ENCODE measurements at places on chromosomes 6 and 20.

- DNase-seq, result no peak
Measured at GRCh38 chr20:11355345-11355744, 562.3 kb upstream of the BTBD3 start.

DNA sequence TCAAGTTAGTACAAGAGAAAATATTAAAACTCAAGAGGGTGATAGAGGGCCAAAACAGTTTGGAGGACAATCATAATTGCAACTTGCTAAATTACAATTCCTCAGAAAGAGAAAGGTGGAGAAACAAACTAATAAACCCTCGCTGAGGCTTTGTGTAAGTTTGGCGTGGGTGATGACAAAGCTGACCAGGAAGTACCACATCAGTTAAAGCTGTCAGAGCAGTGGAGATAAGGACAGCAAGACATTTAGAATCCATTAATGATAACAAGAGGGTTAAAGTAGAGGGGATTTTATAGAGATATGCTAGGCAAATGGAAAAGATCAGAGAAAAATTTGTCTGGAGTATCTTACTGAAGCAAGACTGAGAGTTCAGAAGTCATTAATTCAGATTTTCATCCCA is 334.4 kb downstream of the TFAP2B start:
- no peak for DNase-seq

- DNase-seq, result no peak
Measured at GRCh38 chr6:35088281-35089215, 52.6 kb downstream of the TCP11 start.

DNA sequence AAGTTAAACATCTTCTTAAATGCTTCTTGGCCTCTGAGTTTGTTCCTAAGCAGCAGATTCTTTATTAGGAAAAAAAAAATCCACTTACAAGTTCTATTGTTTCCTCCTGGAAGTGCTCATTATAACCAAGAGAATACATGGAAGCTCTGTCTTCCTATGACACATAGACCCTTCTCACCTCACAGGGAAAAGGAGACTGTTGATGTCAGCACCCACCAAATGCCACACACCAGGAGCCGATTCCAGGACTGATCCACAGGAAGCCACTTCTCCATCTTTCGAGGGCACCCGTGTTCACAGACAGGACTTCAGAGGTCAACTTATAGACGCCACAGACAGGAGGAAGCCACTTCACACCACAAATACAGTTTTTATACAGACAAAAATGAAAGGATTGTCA is 13.4 kb upstream of the BNIP5 start:
- no peak for DNase-seq

DNA sequence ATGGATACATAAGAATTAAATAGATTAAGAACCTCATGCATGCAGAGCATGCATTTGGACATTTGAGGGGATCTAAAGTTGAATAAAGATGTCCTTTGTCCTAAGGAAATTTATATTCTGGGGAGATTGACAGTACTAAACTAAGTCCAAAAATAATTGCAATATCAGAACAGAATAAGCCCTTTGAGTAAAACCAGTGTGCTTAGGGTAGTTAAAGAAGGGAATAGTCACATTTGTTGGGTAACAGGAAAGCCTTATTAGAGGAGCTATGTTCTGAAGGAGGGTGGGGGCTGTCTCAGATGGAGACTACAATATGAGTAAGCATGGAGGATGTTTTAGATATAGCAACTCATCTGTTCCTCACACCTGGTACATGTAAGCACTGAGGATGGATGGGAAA is 35.8 kb downstream of the CDC5L start:
- no peak for DNase-seq

DNA sequence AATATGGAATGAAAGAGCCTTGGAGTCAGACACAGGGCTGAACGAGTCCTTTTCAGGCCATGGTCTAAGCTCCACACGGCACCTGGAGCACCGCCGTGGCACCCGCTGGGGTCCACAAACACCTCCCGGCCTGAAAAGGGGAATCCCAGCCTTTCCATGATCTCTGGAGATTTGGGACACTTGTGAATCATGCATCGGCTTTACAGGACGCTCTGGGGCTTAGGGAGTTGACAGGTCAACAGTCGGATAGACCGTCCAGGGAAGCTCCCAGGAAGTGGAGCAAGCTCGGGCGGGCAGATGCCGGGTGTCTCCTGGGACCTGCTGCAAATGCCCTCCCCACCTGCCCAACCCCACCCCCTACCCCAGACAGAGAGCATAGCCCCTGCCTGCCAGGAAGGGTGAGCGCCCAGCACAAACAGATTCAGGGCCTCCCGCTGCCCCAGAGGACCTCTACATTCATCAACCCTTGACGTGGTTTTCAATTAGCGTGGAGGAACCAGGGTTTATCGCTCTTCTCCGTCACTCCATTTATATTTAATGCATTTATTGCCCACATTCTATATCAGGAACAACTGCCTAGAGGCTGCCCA is 53.6 kb downstream of the YTHDF1 start:
- no peak for DNase-seq

DNA sequence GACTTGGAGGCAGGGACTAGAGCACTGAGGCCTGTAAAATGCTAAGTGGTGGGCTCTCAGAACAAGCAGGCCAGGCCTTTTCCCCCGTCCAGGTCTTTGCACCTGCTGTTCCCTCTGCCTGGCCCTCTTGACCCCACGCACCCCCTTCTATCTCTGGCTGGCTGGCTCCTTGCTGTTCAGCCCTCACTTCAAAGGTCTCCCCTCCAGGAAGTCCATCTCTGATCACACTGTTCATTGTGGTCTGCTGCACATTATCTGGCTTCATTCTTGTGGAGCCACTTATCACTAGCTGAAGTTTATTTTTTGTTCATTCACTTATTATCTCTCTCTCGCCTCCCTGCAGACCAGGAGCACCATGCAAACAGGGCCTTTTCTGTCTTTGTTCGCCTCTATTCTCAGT is 24.5 kb downstream of the SLC13A3 start:
- DNase-seq, result no peak

DNA sequence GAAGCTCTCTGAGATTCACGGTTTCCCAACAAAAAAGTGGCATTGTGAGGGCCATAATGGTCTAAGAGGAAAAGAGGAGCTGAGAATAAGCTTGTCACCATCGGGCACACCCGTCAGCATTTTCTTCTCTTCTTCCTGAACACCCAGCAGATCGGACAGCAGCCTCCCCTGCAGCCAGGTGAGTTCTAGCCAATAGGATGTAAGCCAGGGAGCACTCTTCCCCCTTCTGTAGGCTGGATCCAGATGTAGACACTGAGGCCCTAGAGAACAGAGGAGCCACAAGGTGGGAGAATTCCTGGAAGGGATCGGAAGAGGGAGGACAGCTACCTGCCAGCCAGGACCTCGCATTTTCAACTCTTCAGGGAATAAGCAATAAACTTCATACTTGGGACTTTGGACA is 228.0 kb downstream of the SYNDIG1 start:
- DNase-seq, result no peak

DNA sequence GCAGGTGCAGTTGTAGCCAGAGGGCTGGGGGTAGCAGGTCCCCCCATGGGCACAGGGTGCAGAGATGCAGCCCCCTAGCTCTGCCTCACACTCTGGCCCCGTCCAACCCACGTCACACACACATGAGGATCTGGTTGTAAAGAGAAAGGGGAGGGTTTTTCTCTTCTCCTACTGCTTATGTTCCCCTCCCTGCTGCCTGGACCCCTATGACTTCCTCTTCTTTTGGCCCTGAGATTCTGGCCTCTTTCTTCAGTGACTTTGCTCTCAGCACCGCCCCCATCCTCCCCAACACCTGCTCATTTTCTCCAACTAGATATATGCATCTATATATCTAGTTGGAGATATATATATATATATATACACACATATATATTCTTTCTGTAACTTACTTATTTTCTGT is 9.7 kb downstream of the NOTCH4 start:
- DNase-seq, result no peak

DNA sequence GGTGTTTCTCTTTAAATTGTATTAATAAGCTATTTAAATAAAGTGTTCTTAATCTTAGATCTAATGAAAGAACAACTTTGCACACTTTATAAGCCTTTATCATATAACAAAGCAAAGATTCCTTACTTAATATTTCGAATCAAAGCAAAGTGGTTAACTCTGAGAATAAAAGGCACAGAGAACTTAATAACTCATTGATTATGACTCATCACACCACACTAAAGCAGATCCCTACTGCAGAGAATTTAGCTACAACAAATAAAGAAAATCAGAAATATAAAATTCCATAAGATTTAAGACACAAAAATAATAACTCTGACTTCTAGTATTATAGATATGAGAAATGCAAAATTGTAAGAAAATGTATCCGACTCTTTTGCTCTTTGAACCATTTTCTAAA is 135.6 kb upstream of the RUNX2 start:
- no peak for DNase-seq

- no peak for DNase-seq
Measured at GRCh38 chr20:61516346-61517208, 264.5 kb downstream of the CDH4 start.

GRCh38 chr6:81886157-81886556 is 133.7 kb upstream of the TENT5A start:
- DNase-seq, result no peak

GRCh38 chr6:111580401-111580800 is 25.3 kb downstream of the TRAF3IP2 start:
- no peak for DNase-seq

DNA sequence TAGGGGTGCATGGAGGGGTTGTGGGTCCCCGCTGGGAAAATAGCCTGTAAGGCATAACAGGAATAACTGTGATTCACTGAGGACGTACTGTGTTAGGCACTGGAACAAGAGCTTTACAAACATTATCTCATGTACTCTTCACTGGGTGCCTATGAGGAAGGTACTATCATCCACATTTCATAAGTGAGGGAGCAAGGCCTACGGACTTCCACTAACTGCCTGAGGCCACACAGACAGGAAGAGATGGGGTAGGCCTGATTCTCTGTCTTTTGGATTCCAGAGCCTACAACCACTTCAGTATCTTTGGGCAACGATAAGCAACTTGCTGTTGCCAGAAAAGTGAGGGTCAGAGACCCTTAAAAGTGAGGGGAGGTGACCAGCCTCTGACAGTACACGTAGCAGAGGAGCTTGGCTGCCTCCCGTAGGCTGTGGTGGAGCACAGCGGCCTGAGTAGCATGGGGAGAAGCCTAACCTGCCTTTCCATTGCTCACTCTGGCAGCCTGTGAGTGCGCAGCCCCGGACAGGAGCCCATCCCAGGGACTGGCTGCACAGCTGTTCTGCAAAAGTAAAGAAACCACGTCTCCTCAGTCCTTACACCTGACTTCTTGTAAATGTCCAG is 30.4 kb downstream of the PSMB1 start:
- DNase-seq, result no peak

GRCh38 chr6:100538086-100538485 is 73.4 kb upstream of the SIM1 start:
- no peak for DNase-seq

- no peak for DNase-seq
Measured at GRCh38 chr6:108807928-108808327, 40.3 kb upstream of the ARMC2 start.

DNA sequence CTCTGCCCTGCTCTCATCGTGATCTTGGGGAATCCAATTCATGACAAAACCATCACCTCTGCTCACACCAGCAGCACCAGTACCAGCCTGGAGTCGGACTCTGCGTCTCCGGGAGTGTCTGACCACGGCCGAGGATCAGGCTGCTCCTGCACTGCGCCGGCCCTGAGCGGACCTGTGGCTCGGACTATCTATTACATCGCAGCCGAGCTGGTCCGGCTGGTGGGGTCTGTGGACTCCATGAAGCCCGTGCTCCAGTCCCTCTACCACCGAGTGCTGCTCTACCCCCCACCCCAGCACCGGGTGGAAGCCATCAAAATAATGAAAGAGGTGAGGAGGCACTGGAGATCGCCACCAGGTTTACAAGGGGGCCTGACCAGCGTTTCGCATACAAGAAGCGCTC is 37.2 kb upstream of the PBOV1 start:
- DNase-seq, result no peak

DNA sequence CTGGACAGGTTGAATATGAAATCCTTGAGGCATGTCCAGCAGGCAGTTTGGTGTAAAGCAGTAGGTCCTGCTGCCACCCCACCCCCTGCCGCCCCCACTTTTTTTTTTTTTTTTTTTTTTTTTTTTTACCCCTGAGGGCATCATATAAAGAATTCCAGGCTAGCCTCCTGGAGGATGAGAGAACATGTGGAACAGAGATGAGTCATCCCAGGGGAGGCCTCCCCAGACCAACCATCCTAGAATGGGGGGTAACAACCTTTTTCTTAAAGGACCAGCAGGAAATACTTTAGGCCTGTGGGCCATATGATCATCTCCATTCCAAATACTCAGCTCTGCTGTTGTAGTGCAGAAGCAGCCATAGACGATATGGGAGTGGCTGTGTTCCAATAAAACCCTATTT is 170.9 kb downstream of the GJA10 start:
- no peak for DNase-seq

DNA sequence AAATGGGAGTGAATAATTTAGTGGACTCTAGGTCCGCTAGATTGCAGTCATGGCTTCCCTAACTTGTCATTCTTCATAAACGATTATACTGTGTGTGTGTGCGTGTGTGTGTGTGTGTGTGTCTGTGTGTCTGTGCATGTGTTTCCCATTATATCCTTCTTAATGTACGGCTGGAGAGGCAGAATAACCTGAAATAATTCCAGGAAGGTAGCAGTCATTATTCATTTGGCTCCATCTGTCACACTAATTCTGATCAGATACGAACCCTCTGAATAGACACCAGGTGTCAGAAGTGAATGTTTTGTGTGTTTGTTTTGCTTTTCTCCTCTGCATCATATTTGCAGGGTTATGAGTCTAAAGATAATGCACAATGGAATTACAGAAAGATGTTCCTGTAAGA is 372.9 kb downstream of the DOK5 start:
- no peak for DNase-seq

DNA sequence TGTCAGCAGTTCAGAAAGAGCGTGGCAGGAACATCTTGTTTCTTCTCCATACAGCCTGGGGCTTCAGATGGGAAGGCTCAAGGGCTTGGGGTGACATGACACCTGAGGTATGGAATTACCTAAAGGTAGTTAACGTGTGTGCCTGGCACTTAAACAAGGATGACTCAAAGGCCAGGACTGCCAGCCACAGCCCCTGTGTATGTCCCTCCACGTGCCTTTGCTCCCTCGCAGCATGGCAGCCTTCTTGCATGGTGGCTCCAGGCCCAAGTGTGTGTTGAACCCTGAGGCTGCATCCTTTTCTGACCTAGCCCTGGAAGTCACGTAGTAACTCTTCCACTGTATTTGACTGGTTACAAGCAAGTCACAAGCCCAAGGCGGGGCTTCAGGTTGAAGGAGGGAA is 33.6 kb upstream of the MYL9 start:
- no peak for DNase-seq

DNA sequence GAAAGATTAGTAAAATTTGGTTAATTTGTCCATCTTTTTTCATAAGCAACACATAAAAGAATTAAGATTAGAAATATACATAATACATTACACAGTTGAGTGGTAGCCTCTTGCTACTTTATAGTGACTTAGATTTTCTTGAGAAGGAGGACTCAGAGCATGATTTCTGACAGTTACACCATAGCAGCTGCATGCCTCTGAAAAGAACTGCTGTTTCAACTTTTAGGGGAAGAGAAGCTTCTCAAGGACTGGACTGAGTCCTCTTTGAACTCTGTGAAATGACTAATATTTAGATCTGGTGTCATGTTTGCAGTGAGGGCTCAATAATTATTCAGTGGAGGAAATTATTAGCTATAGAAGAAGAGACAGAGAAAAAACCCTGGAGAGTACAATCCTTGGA is 272.5 kb downstream of the BTBD9 start:
- DNase-seq, result no peak

- no peak for DNase-seq
Measured at GRCh38 chr6:41160933-41161332, 2.0 kb downstream of the TREM2 start.

GRCh38 chr6:87832025-87832825 is 130.2 kb upstream of the AKIRIN2 start:
- no peak for DNase-seq
